HuH-7.5 (cell line): ENCODE measurements at places on chromosomes 12 and 14.
A peak's percentile ranks its signal among the peaks of the same experiment; 100 is the strongest.

DNA sequence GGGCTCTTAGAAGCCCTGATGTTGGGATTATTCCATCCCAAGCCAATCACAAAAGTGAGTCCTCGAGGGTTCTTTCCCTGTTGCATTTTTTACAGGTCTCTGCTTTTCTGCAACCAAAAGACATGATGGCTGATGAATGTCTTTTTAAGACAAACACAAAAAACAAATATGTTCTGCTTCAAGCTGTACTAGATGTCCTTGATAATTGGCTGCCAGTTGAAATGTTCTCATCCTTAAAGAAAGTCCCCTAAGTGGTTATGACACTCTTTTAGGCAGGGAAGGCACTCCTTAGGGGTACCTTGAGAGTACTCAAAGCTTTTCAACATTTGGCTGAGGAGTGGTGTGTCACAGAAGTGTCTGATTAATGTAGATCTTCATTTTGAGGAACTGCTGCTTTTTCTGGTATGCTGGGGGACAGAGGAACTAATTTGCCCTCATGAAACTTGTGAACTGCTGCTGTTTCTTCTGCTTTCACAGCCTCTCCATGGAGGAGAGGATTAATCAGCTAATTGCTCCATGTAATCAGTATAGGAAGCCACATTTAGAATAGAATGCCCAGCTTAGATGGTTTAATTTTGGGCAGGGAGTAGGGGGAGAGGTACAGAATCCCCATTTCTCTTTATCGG lies 22.8 kb upstream of the IGF1 start:
- no peak for DNase-seq

- no peak for DNase-seq
These were observed 1002.2 kb upstream of the FLRT2 start for GRCh38 chr14:84527706-84528105.

DNA sequence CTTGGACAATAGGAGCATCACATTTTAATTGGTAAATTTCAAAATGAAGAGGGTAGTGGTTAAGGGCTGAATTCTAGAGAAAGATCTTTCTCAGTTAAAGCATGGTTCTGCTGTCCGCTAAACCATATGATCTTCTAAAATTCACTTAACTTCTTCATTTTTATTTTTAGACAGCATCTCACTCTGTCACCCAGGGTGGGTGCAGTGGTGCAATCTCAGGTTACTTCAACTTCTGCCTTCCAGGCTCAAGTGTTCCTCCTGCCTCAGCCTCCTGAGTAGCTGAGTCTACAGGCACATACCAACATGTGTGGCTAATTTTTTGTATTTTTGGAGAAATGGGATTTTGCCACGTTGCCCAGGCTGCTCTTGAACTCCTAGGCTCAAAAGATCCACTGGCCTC lies 226.7 kb upstream of the ABCD2 start:
- DNase-seq, result no peak

DNA sequence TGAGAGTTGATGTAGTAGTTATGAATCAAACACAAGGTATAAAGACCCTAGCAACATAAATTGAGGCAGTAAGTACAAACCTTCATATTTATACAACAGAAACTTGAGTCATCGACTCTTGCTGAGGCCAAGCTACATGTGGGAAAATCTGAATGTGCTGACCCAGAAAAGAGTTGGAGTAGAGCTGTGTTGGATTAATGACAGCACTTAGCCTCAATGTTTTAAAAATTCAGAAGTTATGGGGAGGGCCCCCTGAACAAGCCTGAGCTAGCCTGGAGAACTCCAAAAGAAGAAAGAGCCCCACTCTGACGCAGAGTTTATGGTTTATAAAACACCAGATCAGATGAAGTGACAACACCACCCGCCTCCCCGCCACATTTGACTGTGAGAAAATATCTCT lies 100.0 kb downstream of the DUSP6 start:
- no peak for DNase-seq

GRCh38 chr12:21879312-21879711 lies 61.9 kb downstream of the ABCC9 start:
- no peak for DNase-seq

DNA sequence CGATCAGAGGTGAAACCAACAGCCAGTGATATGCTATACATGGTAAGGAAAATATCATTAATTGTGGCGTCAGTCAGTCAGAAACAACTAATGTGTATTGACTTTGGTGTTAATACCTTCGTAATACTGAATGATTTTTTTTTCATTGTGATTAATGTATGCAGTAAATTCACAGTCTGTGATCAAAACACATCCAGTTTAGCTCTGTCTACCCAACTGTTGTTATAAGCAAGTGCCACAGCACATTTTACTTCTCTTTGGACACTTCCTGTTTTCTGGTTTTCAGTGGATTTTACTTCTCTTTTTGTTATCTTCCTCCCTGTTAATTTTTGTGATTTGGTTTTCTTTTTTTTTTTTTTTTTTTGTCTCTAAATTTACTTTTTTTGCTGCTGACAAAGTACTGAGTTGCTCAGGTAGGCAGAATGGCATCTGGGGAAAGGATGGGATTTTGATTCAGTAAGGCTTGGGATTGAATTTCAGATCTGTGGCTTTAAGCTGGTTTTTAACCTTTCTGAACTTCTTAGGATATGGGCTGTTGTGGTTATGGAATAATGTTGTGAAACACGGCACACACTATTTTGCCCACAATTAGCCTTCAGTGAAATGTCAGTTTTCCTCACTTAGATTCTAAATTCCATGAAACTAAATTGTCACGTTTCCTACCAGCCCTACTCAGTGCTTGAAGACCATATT lies 604 bp downstream of the GLIPR1 start:
- DNase-seq, result no peak

GRCh38 chr12:88391556-88391955 lies 188.7 kb downstream of the KITLG start:
- no peak for DNase-seq

DNA sequence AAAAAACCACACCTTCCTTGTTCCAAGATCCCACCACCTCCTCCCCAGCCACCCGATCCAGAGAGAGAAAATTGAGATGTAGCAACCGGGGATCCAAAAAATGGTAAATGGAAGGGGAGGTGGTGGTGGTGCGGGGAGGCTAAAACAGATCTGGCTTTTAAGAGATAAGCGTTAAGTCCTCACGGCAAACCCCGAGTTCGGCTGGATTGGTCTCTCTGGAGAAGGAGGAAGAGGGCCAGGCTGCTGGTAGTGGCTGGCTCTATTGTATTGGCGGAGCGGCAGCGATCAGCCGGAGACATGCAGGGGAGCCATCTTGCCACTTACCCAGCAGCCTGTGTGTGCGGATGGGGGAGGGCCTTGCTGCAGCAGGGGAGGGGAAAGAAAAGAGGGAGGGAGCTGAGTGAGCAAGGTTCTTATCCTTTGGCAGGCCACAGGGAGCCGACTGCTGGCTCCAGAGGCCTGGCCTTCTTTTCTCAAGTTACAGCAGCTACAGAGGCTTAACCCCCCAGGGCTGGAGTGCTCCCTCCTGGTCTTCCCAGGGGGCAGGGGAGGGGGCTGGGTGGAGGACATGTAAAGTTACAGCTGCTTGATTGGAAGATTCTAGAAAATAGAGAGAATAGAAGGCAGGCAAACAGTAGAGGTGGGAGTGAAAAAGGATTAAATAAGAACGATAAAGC lies 14.1 kb upstream of the CDH24 start:
- DNase-seq, result peak; percentile 81

DNA sequence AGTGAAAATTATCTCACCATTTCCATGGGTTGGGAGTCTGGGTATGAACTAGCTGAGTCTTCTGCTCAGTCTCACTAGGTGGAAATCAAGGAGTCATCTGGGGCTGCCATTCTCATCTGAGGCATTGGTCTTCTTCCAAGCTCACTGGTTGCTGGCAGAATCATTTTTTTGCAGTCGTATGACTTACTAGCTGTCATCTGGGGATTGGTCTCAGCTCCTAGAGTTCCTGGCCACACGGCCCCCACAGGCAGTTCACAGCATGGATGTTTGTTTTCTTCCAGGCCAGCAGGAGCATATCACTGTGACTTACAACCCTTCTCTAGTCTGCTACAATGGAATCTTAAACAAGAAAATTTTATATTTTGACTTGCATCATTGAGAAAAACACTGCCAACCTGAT lies 18.6 kb upstream of the OR10AD1 start:
- no peak for DNase-seq

- DNase-seq, result no peak
These were observed 41.4 kb downstream of the RAB35 start for GRCh38 chr12:120075034-120075616.

- DNase-seq, result no peak
These were observed 68.4 kb upstream of the BCAT1 start for GRCh38 chr12:25017336-25017735.

DNA sequence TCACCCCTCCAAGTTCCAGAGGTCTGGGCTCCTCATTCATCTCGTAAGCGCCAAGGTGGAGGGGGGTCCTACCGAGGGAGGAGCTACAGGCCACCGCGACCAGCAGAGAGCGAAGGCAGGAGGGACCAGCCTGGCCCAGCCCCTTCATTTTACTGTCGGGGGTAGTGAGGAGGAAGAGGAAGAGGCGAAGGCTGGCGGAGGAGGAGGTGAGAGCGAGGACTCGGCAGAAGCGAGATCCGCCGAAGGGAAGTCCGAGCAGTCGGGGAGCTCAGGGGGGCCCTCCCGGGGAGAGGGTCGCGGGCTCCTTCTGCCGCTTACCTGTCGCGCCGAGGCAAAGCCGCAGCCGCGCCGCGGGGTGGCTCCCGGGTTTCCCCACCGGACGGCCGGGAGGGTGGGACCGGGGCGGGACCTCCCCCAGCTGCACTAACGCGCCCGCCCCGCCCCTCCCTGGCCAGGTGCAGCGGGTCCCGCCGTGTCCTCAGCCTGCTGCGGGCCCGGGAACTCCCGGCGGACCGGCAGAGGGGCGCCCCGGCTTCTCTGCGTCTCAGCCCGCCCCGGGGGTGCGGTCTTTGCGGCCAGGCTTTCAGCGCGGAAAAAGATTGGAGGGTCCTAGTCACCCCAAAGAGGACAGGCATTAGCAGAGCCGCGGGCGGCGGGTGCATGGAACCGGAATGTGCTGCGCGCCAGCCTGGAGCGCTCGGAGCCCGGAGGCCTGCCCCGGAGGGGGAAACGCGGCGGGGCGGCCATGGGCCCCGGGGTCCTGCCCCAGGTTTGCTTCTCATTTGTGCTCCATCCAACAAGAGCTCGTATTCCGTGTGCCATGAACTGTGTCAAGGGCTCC lies at the start of gene GALNT6:
TSS of gene GALNT6 (minus strand) at position 124 of the 841 bp plus-strand sequence. CDS start 11,625 bp downstream, outside the sequence.
- peak; percentile 71 for DNase-seq

DNA sequence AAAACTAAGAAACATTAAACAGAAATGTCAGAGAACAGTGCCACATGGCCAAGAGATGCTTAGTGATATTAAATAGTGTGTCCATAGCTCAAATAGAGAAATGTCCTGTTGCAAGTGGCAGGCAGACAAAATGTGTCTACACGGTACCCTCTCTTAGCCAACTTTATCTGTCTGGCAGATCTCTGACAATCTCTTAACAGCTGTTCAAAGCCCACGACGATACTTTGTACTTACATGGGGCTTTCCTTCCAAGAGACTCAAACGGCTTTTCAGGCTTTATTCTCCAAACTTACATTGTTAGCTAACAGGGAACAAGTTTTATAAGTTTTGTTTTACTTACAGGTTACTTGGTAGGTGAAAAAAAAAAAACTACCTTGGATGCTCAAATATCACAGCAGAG lies 45.6 kb downstream of the ARMH4 start:
- no peak for DNase-seq

DNA sequence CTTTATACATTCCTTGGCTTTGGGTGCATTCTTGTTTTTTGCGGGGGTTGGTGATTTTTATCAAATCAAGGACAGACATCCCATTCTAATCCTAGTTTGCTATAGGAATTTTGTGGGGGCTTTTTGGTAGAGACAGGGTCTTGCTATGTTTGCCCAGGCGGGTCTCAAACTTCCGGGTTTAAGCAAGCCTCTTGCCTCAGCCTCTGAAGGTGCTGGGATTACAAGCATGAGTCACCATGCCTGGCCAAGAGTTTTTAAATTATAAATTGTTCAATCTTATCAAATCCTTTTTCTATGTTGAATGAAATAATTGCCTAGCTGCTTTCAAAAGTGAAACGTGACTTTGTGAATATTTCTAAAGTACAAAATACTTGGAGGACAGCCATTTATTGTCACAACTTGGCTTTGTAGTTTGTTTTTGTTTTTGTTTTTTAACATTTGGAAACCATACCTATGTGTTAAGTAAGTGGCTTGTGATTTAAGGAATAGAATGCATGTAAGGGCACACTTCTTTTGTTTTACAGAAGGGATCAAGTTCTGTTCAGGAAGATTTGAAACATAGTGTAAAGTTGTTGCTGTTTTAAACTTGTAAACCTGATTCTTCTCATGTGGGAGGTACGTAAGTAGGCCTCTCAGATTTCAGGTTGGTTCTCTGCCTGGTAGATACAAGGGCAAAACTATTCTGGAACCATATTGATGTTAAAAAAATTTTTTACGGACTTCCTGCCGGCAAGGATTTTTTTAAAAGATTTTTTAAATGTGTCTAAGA lies 13.4 kb downstream of the MARK3 start:
- DNase-seq, result no peak

GRCh38 chr14:36194663-36195062 lies 18.1 kb upstream of the PTCSC3 start:
- DNase-seq, result no peak

GRCh38 chr12:132075026-132075713 lies 68.9 kb downstream of the DDX51 start:
- no peak for DNase-seq

DNA sequence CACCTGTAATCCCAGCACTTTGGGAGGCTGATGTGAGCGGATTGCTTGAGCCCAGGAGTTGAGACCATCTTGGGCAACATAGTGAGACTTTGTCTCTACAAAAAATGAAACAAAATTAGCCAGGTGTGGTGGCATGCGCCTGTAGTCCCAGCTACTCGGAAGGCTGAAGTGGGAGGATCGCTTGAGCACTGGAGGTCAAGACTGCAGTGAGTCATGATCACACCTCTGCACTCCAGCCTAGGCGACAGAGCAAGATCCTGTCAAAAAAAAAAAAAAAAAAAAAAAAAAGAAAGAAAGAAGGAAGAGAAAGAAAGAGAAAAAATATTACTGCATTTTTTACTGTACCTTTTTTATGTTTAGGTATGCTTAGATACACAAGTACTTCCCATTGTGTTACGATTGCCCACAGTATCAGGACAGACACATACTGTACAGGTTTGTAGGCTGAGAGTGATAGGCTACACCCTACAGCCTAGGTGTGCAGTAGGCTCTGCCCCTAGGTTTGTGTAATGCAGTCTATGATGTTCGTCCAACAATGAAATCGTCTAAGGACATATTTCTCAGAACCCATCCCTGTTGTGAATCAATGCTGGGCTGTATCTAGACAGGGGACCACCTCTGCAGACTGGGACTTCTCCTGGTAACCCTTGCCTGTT lies 160.4 kb upstream of the PWP1 start:
- DNase-seq, result no peak

- DNase-seq, result no peak
These were observed 25.5 kb downstream of the TRHDE start for GRCh38 chr12:72297666-72298065.

GRCh38 chr12:92558806-92559205 lies 144.0 kb upstream of the PLEKHG7 start:
- DNase-seq, result no peak

- DNase-seq, result no peak
These were observed 17.5 kb upstream of the CPM start for GRCh38 chr12:68950511-68950910.
